ENCODE measurements at places on chromosomes 7 and 10.

DNA sequence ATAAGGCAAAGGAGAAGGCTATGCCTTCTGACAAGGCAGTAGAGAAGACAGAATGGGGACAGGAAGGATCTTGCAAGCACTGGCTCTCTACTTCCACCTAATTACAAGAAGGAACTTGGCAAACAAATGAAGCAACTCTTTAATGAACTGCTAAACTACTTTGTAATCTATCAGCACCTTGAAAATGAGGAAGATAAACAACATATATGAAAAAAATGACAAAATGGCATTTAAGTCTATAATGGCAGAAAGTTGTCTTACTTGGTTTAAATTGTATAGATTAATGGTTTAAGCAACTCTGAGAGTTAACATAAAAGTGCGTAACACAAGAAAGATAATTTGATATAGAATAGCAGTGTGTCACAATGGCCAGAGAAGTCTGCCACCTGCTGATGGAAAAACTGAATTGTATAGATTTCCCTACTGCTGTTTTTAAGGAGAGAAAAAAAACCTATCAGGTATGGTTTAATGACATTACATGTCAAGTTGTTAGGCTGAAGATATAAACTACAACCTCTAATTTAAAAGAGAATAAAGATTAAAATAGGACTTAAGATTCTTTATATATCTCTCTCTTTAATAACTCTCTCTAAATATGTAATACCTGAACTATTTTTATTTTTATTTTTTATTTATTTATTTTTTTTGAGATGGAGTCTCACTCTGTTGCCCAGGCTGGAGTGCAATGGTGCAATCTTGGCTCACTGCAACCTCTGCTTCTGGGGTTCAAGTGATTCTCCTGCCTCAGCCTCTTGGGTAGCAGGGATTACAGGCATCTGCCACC, 11.8 kb downstream of the NT5C3A start:
- DNase-seq: no peak

- DNase-seq: no peak
Measured at GRCh38 chr7:158519633-158520174, 67.9 kb downstream of the PTPRN2 start.

DNA sequence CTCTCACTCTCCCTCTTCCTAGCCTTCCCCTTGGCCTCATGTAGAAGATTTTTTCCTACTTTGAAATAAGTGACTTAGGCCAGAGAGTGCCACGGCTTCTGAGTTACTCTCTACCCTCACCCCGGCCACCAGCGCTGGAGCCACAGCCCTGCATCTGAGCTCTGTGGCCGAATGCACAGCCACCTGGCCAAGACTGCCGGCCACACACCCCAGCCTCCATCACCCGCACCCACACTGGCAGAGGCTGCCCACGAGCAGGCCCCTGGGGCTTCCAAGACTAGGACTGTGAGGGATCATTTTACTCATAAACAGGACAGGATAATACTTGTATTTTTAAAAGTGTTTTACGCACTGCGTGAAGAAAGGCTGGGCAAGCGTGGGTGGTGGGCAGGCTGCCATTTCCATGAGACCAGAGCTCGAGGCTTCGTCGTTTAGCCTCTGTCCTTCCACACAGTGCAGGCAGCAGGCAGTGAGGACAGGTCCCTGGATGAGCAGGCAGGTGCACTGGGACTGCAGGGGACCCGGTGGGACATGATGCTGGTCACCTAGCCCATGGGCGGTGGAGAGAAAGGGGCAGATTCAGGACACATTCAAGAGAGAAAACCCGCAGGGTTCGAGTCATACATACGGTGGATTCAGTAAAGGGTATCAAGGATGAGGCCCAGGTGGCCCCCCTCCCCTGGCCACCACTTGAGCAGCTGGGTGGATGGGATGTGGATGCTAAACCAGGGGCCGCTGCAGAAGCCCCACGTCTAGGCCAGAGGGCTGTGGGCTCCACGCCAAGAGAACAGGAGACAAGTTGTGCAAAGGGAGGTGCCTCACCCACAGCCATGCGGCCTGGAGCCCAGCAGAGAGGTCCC, 35.5 kb upstream of the RNF32 start:
- no peak for DNase-seq

DNA sequence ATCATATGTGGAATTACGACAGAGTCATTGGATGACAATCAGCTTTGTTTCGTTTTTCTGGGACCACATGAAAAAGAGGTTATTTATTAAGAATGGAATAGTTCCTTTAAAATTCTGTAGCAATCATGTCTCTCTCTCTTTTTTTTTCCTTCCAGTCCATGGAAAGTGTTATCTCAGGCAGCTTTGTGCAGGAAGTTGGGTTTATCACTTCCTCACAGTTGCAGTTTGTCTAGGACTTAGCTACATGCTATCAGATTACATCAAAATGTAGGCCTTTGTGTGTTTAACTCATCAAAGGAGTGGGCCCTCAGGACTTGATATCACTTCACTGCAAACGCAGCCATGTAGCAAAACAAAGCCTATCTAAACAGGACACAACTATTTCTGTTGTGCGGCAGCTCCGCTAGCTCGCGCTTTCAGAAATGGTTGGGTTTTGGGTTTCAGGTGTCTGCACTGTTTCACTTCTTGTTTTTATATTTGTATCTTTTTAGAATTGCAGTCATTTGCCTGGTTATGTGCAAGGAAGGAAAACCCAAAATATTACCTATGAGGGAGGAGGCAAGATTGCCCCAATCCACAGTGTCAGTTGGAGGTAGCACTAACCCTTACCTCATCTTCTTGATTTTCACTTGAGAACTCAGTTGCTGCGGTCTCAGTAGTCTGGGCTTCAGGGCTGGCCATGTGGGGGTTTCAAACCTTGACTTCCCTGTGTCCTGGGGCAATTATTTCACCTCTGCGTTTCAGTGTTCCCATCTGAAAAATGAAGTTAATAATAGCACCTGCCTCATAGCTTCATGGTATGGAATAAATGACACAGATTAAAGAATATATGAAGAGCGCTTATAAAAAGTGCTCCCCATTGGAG, 66.7 kb downstream of the HHEX start:
- DNase-seq: no peak

DNA sequence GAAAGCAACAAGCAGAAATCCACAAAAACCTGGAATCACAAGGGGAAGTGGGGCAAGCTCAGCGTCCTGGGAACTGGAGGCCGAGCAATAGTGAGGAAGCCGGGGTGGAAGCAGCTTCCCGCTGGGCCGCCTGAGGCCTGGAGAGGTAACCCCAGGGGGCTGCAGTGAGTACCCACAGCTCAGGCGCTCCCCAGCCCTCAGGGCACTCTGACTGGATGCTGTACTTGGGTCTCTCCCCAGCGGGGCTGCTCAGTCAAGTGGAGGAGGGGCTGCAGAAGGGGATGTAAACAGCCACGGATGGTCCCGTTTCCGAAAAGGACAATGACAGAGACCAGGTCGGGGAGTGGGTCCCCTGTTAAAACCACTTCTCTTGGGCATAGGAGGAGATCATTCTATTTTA, 50.3 kb downstream of the SLIT1 start:
- no peak for DNase-seq

- no peak for DNase-seq
Measured at GRCh38 chr7:133510326-133511055, 257.6 kb downstream of the EXOC4 start.

DNA sequence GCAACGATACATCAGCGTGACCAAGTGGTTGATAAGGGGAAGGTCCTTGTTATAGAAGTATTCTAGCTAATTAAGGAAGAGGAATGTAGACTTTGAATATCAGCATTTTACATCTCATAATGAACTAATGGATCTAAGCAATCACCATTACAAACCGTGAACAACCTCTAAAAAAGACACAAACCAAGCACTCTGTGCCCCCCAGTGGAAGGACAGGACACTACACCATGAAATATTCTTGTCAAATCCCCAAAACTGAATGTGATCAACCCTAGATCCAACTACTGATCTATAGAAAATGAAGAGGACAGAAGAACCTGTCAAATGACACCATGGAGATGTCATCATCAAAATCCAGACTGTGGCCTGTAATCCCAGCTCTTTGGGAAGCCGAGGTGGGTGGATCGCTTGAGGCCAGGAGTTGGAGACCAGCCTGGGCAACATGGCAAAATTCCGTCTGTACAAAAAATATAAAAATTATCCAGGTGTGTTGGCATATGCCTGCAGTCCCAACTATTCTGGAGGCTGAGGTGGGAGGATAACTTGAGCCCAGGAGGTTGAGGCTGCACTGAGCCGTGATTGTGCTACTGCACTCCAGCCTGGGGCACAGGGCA, 111.3 kb upstream of the CARD11 start:
- DNase-seq: no peak

DNA sequence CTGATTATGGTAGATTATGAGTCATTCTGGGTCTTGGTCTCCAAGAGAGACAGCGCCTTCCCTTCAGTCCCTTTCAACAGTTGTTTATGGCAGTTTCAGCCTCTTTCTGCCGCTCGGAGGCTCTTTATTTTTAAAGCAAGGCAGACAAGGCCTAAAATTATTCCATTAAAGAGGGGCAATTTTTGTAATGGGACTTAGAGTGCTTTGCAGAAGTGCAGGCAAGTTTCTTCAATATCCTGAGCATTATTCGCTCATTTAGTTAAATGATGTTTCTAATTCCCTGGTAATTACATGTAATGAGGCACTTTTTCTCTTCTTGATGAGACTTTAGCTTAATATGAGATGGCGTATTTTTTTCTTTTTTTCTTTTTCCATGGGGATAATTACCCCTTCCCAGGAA, 33.6 kb downstream of the BUB3 start:
- no peak for DNase-seq

GRCh38 chr7:117164620-117165019, 158.2 kb downstream of the WNT2 start:
- DNase-seq: no peak

DNA sequence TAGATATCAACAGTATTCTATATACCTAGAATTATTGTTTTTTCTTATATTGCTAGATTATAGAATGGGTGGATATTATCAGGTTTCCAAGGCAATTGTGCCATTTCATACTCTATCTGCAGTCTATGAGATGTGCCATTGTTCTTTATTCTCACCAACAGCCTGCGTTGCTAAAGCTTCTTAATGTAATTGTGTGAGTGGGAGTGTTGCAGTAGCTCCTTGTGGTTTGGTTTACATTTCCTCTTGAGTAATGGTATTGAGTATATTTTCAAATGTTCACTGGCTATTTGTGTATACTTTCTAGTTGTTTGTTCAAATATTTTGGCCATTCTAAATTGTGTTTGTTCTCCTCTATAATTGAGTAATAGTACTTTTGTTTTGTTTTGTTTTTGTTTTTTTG, 199.2 kb downstream of the TFEC start:
- DNase-seq: no peak

- no peak for DNase-seq
Measured at GRCh38 chr10:24351961-24352360, 143.0 kb downstream of the KIAA1217 start.

DNA sequence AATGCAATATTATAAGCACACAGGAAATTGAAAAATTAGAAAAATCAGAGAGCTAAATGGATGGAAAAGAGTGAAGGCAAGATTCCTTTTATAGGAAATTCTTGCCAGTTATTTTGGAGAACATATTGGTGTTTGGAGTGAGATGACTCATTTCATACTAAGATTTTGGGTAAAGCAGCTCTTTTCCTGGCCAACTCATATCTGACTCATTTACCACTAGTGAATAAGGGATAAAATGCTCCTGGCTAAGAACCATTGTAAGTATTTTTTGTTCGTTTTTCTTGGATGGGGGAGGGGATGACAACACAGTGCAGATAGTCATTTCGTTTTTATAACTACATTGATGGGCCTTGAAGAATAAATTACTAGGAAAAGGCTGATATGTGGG, 139.3 kb downstream of the TWIST1 start:
- no peak for DNase-seq

DNA sequence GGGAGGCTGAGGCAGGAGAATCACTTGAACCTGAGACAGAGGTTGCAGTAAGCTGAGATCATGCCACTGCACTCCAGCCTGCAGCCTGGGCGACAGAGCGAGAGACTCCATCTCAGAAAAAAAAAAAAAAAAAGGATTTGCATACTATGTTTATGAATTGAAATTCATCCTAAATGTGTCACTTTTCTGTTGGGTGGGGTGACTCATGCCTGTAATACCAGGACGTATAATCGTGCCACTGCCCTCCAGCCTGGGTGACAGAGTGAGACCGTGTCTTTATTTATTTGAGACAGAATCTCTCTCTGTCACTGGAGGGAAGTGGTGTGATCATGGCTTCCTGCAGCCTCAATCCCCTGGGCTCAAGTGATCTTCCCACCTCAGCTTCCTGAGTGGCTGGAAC, 5.8 kb downstream of the ZNF212 start:
- DNase-seq: no peak

DNA sequence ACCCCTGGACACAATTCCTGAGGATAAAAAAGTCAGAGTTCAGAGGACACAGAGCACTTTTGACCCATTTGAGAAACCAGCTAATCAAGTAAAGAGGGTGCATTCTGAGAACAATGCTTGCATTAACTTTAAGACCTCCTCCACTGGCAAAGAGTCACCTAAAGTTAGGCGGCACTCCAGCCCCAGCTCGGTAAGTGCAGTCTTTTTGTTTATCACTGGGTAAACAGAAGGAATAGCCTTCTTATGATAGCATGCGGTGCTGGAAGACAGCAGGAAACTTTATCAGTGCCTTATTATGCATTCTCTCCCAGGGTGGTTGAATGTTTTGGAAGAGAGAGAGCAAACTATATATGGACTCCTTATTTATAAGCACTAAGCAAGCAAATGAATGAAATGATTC, 130.5 kb downstream of the CDK14 start:
- no peak for DNase-seq

DNA sequence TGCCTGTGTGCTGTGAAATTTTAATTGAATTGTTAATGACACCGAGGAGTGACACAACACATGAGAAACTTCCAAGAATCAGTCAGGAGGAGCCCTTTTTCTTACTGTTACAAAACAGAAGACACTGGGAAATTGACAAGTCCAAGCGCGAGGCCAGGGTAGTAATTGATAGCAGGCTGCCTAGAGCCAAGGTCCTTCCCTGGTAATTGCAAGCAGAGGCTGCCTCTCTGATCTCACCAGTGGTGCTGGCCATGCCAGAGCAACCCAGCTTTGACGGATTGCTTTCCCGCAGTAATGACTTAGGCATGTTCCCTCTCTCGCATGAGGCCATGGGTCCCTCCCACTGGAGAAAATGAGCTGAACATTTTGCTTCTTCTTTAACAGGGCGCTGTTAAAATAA, 111.5 kb downstream of the LRMDA start:
- no peak for DNase-seq

DNA sequence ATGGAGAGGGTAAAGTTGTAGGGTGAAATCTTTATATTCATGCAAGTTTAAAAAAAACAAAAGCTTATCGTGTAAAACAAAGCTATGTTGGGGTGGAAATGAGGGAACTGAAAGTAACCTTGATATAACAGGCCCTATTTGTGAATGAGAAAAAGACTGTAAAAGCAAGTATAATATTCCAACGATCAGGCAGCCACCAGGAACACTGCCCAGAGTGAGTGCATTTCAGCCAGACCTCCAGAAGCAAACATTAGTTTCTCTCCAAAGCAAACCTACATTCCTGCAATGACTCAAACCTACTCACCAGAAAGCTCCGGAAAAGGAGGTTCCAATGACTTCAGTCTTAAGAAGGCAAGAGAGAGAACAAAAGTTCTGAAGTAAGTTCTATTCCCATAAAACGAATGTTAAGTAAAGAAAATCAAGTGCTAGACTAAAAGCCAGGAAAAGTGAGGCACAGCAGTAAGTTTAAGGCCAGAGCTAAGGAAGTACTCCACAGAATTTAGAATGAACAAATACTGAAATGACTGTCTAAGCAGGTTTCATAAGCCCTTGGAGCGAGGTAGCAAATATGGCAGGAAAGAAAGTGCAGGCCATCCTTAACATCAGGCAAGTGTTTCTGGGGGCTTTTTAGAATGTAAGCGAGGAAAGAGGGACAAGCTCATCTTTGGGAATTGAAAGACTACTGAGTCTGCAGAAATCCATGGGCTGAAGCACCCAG, 493.1 kb downstream of the XPNPEP1 start:
- DNase-seq: no peak
